ENCODE measurements at places on chromosomes 3 and 15.

GRCh38 chr3:116001151-116001621, 377.9 kb downstream of the GAP43 start:
- no peak for DNase-seq

- DNase-seq, result no peak
These were observed 55.8 kb upstream of the TSPAN3 start for GRCh38 chr15:77126529-77127326.

- DNase-seq, result no peak
These were observed 340.3 kb downstream of the FOXP1 start for GRCh38 chr3:71243229-71243628.

- no peak for DNase-seq
These were observed 8.1 kb upstream of the MAP6D1 start for GRCh38 chr3:183833516-183833915.

GRCh38 chr3:63441262-63441661, 163.2 kb downstream of the SYNPR start:
- DNase-seq, result no peak

DNA sequence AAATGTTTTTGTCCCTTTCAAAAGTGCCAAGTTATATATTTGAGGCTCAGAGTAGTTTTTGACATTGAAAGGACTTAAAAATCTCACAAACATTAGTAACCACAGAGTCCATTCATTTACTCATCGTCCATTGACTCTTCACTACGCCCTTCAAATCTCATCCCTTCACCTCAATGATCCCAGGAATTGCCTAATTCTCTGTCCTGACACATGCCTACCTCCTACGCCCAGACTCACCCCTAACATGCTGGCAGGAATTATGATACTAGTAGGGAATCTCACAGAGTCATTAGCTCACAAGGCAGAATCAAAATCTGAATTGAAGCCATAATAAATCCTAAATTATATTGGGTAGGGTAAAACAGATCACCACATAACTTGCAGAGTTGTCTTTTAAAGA, 410.1 kb downstream of the RAP2B start:
- no peak for DNase-seq

GRCh38 chr3:102017784-102018183, 168.5 kb downstream of the NFKBIZ start:
- no peak for DNase-seq

GRCh38 chr3:187833375-187833774, 88.1 kb upstream of the BCL6 start:
- no peak for DNase-seq

- peak; percentile 85 for DNase-seq
These were observed 648.9 kb upstream of the GBE1 start for GRCh38 chr3:82410366-82410765.

DNA sequence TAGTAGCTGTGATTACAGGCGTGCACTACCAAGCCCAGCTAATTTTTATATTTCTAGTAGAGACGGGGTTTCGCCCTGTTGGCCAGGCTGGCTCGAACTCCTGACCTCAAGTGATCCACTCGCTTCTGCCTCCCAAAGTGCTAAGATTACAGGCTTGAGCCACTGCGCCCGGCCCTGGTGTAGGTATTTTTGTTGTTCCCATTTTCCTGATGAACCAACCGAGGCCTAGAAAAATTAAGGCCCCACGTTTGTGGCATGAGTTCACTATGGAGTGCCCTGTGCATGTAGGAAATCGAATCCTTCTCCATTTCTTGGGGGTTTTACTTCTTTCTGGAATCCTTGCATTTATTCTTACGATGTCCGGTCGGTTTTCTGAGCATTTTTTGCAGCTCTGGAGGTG, 14.3 kb upstream of the TATDN2 start:
- DNase-seq, result no peak

DNA sequence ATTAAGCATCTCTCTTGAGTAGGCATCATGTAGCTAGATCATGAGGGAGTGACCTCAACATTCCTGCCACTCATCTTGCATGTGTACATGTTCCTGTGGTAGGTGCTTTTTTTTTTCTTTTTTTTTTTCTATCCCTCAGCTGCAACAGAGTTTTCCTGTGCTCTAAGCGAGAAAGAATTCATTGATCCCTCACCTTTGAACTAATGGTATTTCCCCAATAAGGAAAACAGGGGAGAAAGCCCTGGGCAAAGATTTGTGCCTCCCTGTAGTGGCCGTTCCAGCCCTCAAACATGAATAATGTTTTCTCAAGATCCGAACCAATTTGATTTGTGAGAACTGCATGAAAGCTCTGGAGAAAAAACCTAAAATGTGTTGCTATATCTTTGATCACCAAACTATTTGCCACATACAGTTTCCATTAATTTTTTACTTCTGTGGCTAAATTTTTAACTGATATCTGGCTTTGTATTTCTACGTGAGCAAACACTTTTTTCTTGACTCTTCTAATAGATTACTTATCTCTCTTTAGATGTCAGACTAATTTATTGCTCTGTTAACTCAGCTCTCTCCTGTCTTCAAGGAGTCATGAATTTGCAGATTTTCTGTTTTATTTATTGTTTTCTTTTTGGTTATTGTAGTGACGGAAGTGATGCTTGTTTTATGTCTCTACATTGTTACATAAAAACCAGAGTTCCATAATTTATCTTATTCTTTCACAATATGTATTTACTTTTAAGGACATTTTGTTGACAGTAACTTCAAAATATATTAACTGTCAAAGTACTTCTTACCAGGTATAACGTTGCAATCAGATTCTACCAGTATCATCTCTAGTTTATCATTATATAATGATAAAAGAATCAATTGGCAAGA, 1396.5 kb downstream of the OTOL1 start:
- no peak for DNase-seq

- DNase-seq, result peak; percentile 85
These were observed 55.3 kb upstream of the CA12 start for GRCh38 chr15:63436872-63437375.

- no peak for DNase-seq
These were observed 336.1 kb downstream of the FOXP1 start for GRCh38 chr3:71247221-71247957.

DNA sequence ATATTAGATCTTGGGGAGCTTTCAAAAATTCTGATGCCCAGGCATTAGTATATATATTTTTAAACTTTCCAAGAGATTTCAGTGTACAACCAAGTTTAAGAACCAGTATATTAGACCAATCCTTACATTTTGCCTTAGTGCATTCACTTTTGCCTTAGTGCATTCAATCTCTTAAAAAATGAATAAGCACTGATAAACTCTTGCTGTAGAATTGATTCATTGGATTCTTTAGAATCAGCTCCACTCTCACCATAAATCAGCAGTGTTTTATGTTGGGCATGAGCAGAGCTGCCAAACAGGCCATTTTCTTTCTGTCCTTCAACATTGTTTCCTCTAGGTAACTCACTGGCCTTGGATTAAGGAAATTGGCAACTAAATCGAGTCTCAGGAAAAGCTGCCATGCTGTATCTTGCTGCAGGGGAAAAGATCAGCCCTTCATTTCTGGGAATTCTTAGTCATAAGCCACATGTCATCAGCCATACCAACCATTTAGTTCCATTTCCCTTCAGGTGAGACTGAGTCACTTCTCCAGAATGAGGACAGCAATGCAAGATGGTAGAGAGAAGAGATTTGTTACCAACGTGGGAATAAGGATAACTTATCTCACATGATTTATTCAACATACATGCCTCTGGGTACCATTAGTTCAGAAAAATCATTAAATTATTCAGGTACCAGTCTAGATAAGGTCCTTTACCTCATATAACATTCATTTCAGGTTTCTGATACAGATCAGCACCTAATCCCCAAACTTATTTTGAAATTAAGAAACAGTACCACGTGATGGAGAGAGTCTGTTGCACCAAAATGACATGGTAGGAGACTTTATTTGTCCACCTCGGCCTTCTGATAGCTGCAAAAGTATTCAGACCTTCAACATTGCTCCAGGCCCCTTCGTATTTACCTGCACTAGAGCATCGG, 192.5 kb downstream of the P3H2 start:
- DNase-seq, result no peak

- DNase-seq, result peak; percentile 89
These were observed 69.5 kb downstream of the C3orf38 start for GRCh38 chr3:88219138-88219792.

DNA sequence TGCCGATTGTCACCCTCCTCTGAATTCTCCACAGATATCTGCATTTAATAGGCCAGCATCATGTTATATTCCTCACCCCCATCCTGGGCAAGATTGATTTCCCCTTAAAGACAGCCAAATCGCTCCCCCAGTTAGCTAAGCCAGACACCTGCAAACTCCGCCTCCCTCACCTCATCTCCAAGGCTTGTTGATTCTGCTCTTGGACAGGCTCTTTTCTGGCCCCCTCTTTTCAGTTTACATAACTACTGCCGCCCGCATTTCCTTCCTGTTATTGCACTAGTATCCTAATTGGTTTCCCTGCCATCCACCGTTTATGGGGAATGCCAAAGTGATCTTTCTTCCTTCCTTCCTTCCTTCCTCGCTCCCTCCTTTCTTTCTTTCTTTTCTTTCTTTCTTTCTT, 214.7 kb upstream of the MRPL3 start:
- no peak for DNase-seq

Data from SHP77 (cell line).